Ureter (tissue), 1 donor: ENCODE measurements at places on chromosomes 3 and 15. TPM values are rescaled to one million over a fixed set of nuclear protein-coding genes. Genes with fewer than 3 reads are reported as not detected.

GRCh38 chr15:74179101-74179841, 5.8 kb downstream of the ISLR start:
- DNase-seq, result peak; percentile 74

ANKRD63 gene
- total RNA-seq, result not detected

DNA sequence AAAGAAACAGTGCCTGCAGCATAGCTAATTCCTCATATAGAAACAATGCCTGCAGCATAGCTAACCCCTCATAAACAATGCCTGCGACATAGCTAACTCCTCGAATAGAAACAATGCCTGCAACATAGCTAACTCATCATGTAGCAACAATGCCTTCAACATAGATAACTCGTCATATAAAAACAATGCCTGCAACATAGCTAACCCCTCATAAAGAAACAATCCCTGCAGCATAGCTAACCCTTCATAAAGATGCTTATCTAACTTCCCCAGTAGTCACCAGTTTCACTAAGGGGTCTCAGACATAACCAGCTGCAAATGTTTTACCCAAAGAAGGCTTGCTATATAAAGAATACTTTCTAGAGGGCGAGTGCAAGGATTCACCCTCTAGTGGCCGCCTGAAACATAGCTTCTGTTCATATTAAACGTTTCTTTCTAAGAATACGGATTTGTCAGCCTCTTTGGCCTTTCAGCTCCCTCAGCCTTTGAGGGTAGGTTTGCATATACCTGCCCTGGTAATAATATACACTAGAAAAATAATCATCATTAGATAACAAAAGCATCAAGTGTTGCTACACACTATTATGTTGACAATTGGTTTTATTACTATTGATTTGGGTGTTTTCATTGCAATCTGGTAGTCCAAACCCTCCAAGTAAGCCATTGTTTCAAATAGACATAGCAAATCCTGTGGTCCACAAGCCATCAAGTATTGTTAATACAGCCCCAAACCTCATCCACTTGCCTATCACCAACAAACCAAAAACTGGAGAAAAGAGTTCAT, 44.4 kb upstream of the FAN1 start:
- DNase-seq, result no peak

GRCh38 chr3:55910543-55910942, 423.4 kb upstream of the WNT5A start:
- no peak for DNase-seq

DNA sequence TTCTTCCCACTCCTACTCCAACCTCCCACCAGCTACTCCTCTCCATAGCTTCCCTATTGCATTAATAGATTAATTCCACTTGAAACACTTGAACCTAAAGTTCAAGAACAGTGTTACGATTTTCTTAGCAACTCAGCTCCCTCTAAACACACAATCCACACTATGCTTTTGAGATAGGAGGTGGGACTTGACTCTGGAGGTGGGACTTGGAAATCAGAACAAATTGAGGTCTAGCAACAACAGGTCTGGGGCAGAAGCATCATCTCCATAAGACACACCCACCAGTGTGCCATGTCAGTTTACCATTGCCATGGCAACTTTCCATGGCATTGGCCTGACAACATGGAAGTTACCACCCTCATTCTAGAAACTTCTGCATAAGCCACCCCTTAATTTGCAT, 336.5 kb upstream of the ALCAM start:
- DNase-seq, result no peak

LPP gene
- total RNA-seq, result 560 TPM

GRCh38 chr15:74826364-74826819, at the start of gene CPLX3:
TSS of gene CPLX3 (plus strand) at chr15:74826627. CDS start at chr15:74826704, 77 bp downstream.
- no peak for DNase-seq

DNA sequence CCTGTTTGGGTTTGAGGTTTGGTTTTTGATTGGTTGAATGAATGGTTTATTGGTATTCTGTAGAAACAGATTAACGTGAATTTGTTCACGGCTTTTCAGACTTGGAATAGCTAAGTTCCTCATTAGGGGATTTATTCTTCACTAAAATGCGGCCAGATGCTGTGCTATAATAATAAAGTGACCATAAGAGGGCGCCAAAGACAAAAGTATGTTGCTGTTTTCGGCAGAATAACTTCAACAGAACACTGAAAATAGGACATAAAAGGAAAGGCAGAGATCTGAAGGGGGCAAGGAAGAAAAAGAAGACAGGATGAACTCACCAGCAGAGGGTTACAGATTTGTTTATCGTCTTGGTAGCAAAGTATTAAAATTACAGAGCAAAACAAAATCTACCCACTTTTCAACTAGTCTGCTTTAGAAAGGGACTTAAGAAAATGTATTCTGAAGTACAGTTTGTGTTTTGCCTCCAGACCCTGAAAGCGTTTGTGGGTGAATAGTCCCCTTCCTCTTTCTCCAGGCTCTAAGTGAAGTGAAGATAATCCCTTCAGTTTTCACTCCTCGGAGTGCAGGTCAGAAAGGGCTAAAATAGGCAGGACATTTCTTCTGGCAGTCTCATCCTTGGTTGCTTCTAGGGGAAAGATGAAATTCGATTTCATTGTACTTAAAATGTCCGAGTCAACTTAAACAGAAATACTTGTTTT, 147.6 kb downstream of the IL20RB start:
- DNase-seq, result no peak

PLA2G4B gene
- total RNA-seq, result 30.0 TPM

TNFAIP8L3 gene
- total RNA-seq, result 20.6 TPM
